ENCODE measurements at places on chromosomes 5 and 9.

DNA sequence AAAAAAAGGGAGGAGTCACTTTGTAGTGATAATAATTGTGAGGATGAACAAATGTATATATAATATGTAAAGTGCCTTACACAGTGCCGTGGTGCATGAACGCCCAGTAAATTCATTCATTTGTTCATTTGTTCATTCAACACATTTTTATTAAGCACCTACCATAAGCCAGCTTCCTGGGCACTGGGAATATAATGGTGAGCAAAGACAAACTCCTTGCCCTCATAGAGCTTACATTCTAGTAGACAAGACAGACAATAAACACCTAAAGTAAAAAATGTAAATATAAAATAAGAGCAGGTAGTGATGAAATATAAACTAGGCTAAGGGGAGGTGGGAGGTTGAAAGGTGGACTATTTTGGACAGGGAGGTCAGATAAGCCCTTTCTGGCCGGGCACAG lies 32.0 kb downstream of the SPRY4 start:
- no peak for DNase-seq

DNA sequence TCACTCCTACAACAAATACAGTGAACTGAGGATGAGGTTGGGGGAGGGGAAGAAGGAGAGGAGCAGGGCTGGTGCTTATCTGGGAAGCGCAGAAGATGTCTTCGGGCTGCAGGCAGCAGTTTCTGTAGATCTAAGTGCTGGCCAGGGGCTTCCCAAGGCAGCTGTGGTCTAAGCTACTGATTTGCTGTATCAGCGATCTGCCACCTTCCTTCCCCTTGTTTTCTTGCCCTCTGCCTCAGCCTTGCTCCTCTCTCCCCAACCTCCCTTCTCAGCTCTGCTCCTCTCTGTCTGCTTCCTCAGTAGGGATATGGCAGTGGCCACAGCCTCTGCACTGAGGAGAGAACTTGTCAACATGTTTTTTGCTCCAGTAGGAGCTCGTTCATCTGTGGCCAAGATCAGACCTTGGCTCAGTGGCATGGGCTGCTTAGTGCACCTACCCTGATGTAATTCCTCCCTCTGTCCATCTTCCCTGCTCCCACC lies 42.8 kb upstream of the IL6ST start:
- no peak for DNase-seq

DNA sequence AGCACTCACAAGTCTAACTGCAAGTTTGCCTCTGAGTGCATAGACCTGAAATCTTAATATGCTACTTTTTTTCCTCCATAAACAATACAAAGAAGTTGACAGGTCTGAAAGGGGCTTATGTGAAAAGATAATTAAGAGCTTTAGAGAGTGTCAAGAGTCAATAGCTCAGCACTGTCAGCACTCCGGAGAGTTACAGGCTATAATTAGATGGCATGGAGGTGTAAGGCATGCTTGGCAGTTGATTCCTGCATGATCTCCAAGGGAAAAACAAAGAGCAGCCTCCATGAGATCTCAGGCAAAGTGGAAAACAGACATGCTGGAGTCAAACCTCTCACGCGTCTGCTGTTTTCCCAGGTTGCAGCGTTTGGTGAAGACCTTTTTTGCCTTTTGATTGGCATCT lies 468.7 kb downstream of the TLE4 start:
- no peak for DNase-seq

- no peak for DNase-seq
Observed at GRCh38 chr5:125970631-125971307, 452.4 kb upstream of the GRAMD2B start.

DNA sequence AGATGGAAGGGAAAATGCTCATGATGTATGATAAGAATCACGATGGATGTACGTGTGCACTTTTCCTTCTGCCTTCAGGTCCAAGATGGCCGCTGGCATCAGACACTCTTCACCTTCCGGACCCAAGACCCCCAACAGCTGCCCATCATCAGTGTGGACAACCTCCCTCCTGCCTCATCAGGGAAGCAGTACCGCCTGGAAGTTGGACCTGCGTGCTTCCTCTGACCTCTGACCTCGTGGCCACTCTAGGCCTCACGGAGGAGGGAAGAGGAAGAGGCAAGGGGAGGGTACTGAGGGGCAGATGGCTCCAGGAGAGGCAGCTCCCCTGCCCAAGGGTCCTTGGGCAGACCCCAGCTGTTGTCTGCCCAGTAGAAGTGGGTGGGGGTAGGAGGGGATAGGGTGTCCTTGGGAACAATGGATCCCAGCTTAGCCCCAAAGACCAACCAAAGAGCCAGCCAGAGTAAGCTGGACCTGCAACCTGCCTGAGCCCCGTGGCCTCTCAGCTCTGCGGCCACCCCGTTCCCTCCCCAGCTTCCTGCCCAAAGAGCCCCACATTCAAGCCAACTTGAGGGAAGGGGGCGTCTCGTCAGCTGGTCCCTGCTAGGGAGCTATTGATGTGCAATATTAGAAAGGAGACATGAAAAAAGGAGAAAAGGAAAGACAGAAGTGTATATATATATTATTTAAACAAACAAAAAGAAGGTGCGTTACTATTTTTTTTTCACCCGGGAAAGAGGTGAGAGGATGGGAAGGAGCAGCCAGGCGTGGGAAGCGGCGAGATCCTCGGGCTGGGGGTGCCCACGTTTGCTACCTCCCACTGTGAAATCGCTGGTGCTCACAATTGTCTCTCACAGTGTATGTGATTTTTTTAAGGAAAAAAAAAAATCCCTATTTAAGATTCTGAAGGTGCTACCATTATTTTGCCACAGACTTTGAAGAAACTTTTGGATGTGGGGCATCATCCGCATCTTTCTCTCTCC lies 12.1 kb upstream of the ORM1 start:
- DNase-seq = no peak

All from D721Med (cell line).